ENCODE measurements at places on chromosomes 13 and 19.

- DNase-seq: no peak
- peaks cover 9% of the 10 kb centered on the region for H3K27me3 ChIP-seq
- no peaks in the 10 kb centered on the region for H3K36me3 ChIP-seq
- no peak overlapping the region for H3K4me3 ChIP-seq
- peaks cover 3% of the 10 kb centered on the region for H3K4me1 ChIP-seq
Measured at GRCh38 chr13:39376076-39376475, 226.9 kb downstream of the LHFPL6 start.

GRCh38 chr13:112107289-112107688 lies 40.3 kb downstream of the SOX1 start:
- no peaks in the 10 kb centered on the region for H3K36me3 ChIP-seq
- no peak overlapping the region for H3K4me3 ChIP-seq
- H3K27me3 ChIP-seq: peaks cover 44% of the 10 kb centered on the region

GRCh38 chr19:31960474-31960873 lies 384.9 kb upstream of the ZNF507 start:
- no peaks in the 10 kb centered on the region for H3K27me3 ChIP-seq
- H3K36me3 ChIP-seq: no peaks in the 10 kb centered on the region

GRCh38 chr13:30725326-30726085 lies 9.8 kb upstream of the ALOX5AP start:
- no peak overlapping the region for H3K4me3 ChIP-seq
- no peak overlapping the region for H3K27ac ChIP-seq
- H3K36me3 ChIP-seq: no peaks in the 10 kb centered on the region
- H3K4me1 ChIP-seq: peaks cover 12% of the 10 kb centered on the region

GRCh38 chr13:60501236-60501635 lies 104.2 kb downstream of the TDRD3 start:
- no peaks in the 10 kb centered on the region for H3K4me1 ChIP-seq
- peaks cover 57% of the 10 kb centered on the region for H3K36me3 ChIP-seq
- no peak overlapping the region for H3K27ac ChIP-seq
- DNase-seq: no peak
- no peaks in the 10 kb centered on the region for H3K27me3 ChIP-seq
- H3K4me3 ChIP-seq: no peak overlapping the region

DNA sequence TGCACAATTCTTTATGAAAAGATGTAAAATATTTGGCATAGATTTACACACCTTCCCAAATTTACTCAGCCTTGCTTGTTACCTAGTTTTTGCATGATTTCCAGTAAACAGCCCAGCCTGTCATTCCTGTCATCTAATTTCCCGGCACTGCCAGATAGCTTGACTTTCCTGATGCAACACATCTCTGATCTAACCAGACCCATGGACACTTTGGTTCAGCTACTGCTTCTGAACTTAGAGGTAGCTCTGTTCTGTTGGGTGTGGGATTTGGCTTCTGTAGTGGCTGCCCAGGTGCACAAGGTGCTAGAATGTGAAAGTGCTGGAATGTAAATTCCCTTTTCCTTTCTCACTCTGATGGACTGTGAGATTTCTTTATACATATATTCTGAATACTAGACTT lies 1033.5 kb downstream of the SLITRK1 start:
- no peak for DNase-seq
- H3K4me1 ChIP-seq: no peaks in the 10 kb centered on the region
- no peaks in the 10 kb centered on the region for H3K27me3 ChIP-seq

- no peak overlapping the region for H3K27ac ChIP-seq
- no peak overlapping the region for H3K4me3 ChIP-seq
- H3K27me3 ChIP-seq: no peaks in the 10 kb centered on the region
Measured at GRCh38 chr13:104522235-104523072, 1456.2 kb upstream of the SLC10A2 start.

GRCh38 chr19:14496834-14497227 lies 904 bp upstream of the GIPC1 start:
- H3K4me3 ChIP-seq: peak overlapping the region; percentile 67
- no peak for DNase-seq
- peaks cover 25% of the 10 kb centered on the region for H3K4me1 ChIP-seq
- peaks cover 3% of the 10 kb centered on the region for H3K27me3 ChIP-seq
- no peak overlapping the region for H3K27ac ChIP-seq

GRCh38 chr13:49739498-49740187 lies 48.4 kb upstream of the EBPL start:
- H3K36me3 ChIP-seq: peaks cover 8% of the 10 kb centered on the region
- H3K4me1 ChIP-seq: no peaks in the 10 kb centered on the region
- no peak overlapping the region for H3K4me3 ChIP-seq

DNA sequence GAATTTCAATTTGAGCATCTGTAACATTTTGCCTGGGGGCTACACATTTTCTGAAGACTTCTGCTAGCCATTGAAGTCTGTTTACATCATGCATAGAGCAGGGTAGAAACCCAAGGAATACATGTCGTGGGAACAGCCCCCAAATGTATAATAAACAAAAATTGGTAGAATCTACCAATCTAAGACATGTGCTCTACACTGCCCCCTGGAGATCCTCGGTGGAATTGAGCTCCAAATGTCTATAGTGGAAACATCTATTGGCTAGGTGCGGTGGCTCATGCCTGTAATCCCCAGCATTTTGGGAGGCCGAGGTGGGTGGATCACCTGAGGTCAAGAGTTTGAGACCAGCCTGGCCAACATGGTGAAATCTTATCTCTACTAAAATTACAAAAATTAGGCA lies 57.3 kb downstream of the MBD3L2B start:
- peak; percentile 36 for DNase-seq
- H3K36me3 ChIP-seq: no peaks in the 10 kb centered on the region
- no peaks in the 10 kb centered on the region for H3K27me3 ChIP-seq
- H3K4me3 ChIP-seq: no peak overlapping the region

- H3K4me3 ChIP-seq: peak overlapping the region; percentile 97
- peak overlapping the region; percentile 92 for H3K27ac ChIP-seq
- peak; percentile 58 for DNase-seq
- peaks cover 42% of the 10 kb centered on the region for H3K36me3 ChIP-seq
Measured at GRCh38 chr19:4722671-4723594, 709 bp downstream of the DPP9 start.

- H3K27me3 ChIP-seq: no peaks in the 10 kb centered on the region
- no peaks in the 10 kb centered on the region for H3K4me1 ChIP-seq
- no peak overlapping the region for H3K27ac ChIP-seq
- H3K4me3 ChIP-seq: no peak overlapping the region
- H3K36me3 ChIP-seq: peaks cover 27% of the 10 kb centered on the region
Measured at GRCh38 chr19:47700934-47701716, 12.1 kb upstream of the EHD2 start.

DNA sequence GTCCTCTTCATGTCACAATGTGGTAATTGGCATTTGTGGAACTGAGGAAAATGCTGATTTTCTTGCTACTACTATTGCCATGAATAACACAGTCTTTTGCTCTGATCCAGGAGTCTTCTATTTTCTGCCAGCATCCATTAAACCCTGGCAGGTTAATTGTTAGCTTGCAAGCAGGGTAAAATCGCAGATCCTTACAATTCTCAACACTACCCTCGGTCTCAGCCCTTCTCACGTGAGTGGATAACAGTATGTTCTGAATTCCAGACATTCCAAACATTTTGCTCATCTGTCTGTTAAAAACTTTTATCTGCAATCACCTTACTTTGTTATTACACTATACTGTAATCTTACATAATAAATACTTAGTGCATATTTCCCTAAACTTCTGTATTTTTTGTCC lies 251.3 kb upstream of the ATXN8OS start:
- H3K27ac ChIP-seq: no peak overlapping the region
- H3K4me1 ChIP-seq: no peaks in the 10 kb centered on the region

DNA sequence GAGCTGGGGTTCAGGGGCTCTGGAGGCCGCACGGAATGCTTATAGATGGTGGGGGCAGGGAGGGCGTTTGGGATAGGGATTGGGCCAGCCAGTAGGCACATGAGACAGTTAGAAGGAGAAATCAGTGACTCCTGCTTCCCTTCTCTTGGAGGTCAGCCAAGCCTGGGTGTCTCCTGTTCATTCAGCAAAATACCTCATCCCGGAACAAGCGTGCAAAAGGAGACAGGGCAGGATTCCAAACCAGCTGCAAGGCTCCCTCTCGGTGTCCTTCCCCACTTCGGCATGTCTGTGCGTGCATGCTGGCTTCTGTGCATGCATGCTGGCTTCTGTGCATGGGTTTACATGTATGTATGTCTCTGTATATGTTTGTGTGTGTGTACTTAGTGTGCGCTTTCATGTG lies 37.3 kb upstream of the PEPD start:
- H3K4me3 ChIP-seq: no peak overlapping the region
- no peaks in the 10 kb centered on the region for H3K36me3 ChIP-seq
- no peak for DNase-seq
- H3K4me1 ChIP-seq: no peaks in the 10 kb centered on the region
- H3K27ac ChIP-seq: no peak overlapping the region

- no peak for DNase-seq
- no peak overlapping the region for H3K27ac ChIP-seq
- no peaks in the 10 kb centered on the region for H3K36me3 ChIP-seq
- H3K4me1 ChIP-seq: no peaks in the 10 kb centered on the region
Measured at GRCh38 chr13:50162567-50162966, 147.3 kb downstream of the KCNRG start.

- H3K27ac ChIP-seq: no peak overlapping the region
- no peak overlapping the region for H3K4me3 ChIP-seq
- no peaks in the 10 kb centered on the region for H3K27me3 ChIP-seq
- peaks cover 3% of the 10 kb centered on the region for H3K36me3 ChIP-seq
Measured at GRCh38 chr13:48797761-48798160, 144.0 kb downstream of the CYSLTR2 start.

DNA sequence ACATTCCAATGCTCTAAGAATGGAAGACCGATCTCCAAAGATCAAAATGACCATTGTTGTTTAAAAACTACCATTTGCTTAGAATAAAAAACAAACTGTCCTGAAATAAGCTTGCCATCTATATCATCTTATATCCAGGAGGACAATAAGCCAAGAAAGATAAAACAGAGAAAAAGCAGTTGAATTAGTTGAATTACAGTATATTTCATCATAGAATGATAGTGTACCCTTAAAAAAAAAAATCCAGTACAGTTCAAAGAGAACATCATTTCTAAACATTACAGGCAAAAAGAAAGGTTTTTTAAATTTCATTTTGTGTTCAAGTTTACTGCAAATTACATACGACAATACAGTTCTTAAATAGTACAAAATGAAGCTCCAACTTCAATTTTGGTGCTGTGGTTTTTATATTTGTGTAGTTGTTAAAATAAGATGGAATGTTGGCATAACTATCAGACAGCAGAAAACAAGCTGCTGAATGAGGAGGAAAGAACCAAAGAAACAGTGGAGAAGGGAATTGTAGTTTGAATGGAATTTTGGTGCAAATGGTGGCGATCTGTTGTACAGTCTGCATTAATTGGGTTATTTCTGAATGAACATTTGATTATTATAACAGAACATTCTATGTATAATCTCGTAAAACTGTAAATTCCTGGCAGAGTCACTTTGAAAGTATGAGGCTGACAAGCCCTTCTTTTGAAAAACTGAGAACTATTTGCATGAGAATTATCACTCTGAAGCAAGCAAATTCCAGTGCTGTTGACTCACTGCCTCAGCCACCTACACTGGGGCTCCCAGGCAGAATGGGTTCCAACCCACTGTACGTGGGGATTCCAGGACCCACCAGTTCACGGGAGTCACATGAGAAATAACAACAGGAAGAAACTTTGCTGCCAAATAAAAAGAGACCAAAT lies 37.7 kb downstream of the LHFPL6 start:
- no peak overlapping the region for H3K27ac ChIP-seq
- no peak for DNase-seq
- H3K27me3 ChIP-seq: peaks cover 8% of the 10 kb centered on the region
- no peaks in the 10 kb centered on the region for H3K36me3 ChIP-seq

GRCh38 chr13:45473627-45474026 lies 8.9 kb downstream of the COG3 start:
- H3K27ac ChIP-seq: no peak overlapping the region
- DNase-seq: no peak
- peaks cover 38% of the 10 kb centered on the region for H3K36me3 ChIP-seq
- H3K4me3 ChIP-seq: no peak overlapping the region
- peaks cover 45% of the 10 kb centered on the region for H3K4me1 ChIP-seq

DNA sequence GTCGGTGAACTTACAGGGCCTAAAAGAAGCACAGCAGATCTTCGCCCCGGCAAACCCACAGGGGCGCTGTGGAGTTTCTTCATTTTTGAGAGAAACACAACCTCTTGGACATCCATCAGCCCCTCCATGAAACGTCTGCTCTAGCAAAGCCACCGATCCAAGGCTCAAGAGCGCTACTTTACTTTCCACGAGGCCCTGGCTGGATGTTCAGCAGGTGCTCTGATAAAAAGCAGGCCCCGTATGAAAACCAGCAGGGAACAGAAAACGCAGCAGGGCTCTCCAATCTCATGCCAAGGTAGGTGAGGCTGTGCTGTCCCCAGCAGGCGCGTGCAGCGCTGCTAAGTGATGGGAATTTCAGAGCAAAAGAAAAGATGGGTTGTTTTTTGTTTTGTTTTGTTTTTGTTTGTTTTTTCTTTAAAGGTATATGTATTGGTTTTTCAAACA lies 86.7 kb downstream of the IRS2 start:
- peaks cover 27% of the 10 kb centered on the region for H3K27me3 ChIP-seq
- peaks cover 4% of the 10 kb centered on the region for H3K4me1 ChIP-seq
- H3K4me3 ChIP-seq: no peak overlapping the region
- H3K36me3 ChIP-seq: no peaks in the 10 kb centered on the region
- no peak for DNase-seq

- H3K4me3 ChIP-seq: no peak overlapping the region
- no peak for DNase-seq
- no peaks in the 10 kb centered on the region for H3K4me1 ChIP-seq
- H3K36me3 ChIP-seq: no peaks in the 10 kb centered on the region
- no peaks in the 10 kb centered on the region for H3K27me3 ChIP-seq
Measured at GRCh38 chr13:63107179-63107943, 1691.7 kb upstream of the PCDH20 start.

- no peaks in the 10 kb centered on the region for H3K27me3 ChIP-seq
- no peaks in the 10 kb centered on the region for H3K4me1 ChIP-seq
- H3K36me3 ChIP-seq: no peaks in the 10 kb centered on the region
- no peak for DNase-seq
Measured at GRCh38 chr13:90187478-90188350, 1159.8 kb upstream of the MIR17HG start.

- no peak overlapping the region for H3K27ac ChIP-seq
- H3K4me3 ChIP-seq: no peak overlapping the region
- no peak for DNase-seq
- H3K4me1 ChIP-seq: no peaks in the 10 kb centered on the region
Measured at GRCh38 chr13:98403076-98403475, 173.8 kb downstream of the STK24 start.

- no peak overlapping the region for H3K27ac ChIP-seq
- H3K36me3 ChIP-seq: peaks cover 34% of the 10 kb centered on the region
- no peaks in the 10 kb centered on the region for H3K27me3 ChIP-seq
- H3K4me1 ChIP-seq: peaks cover 43% of the 10 kb centered on the region
- no peak overlapping the region for H3K4me3 ChIP-seq
Measured at GRCh38 chr19:1945899-1946298, 4.9 kb downstream of the CSNK1G2 start.
